ENCODE measurements at places on chromosomes 11 and 22. TPM values are rescaled to one million over a fixed set of nuclear protein-coding genes. Genes with fewer than 3 reads are reported as not detected.

The NRXN2 gene
- total RNA-seq: 134 TPM

The SVIP gene
- total RNA-seq: 10.6 TPM

The ZC3H12C gene
- 30.9 TPM for total RNA-seq

The TEX12 gene
- total RNA-seq: 0.54 TPM

The C11orf42 gene
- not detected for total RNA-seq

The OR4C3 gene
- not detected for total RNA-seq

The C22orf42 gene
- total RNA-seq: 1.6 TPM

The PTPMT1 gene
- total RNA-seq: 19.7 TPM

The BTBD10 gene
- 102 TPM for total RNA-seq

The RBMXL2 gene
- 0.64 TPM for total RNA-seq

The TCN1 gene
- not detected for total RNA-seq

The AIFM3 gene
- 6.4 TPM for total RNA-seq
